ENCODE measurements at places on chromosomes 6 and 20.

- no peak for DNase-seq
Measured at GRCh38 chr6:126926926-126927325, 191.5 kb upstream of the RSPO3 start.

GRCh38 chr6:98920904-98921431 lies 26.8 kb downstream of the FBXL4 start:
- no peak for DNase-seq

GRCh38 chr6:85714893-85715530 lies 72.3 kb upstream of the SYNCRIP start:
- DNase-seq = no peak

DNA sequence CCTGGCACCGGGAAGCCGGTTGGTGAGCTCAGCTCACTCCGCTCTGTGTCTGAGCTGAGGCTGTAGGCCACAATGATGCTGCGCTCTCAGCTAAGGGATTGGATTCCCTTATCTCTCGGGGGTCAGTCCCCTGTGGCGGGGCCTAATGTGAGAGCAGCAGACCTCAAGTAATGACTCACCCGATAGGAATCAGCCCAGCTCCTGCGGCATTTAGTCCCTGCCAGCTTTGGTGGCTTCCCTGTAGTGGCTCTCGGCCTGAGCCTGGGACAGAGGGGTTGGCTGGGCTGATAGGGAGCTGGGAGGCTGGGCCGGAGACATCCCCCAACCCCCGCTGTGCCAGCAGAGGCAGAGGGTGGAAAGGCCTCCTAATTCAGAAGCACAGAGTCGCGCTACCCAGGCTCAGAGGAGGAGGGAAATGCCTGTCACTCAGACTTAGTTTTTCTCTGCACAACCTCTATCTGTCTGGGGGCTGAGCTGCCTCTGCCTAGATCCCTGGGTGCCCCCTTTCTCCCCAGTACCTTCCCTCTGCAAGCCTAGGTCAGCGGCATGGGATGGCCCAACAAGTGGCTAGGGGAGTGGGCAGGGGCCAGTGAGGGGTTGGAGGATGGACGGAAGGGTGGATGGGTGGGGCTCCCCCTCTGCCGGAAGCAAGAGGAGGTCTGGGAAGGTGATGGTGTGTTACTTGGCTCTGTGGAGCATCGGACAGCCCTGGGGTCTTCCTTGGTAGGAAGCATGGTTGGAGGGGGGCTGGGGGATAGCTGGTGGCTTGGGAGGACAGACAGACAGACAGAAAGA lies 92.2 kb downstream of the CDH22 start:
- DNase-seq = peak; percentile 33

DNA sequence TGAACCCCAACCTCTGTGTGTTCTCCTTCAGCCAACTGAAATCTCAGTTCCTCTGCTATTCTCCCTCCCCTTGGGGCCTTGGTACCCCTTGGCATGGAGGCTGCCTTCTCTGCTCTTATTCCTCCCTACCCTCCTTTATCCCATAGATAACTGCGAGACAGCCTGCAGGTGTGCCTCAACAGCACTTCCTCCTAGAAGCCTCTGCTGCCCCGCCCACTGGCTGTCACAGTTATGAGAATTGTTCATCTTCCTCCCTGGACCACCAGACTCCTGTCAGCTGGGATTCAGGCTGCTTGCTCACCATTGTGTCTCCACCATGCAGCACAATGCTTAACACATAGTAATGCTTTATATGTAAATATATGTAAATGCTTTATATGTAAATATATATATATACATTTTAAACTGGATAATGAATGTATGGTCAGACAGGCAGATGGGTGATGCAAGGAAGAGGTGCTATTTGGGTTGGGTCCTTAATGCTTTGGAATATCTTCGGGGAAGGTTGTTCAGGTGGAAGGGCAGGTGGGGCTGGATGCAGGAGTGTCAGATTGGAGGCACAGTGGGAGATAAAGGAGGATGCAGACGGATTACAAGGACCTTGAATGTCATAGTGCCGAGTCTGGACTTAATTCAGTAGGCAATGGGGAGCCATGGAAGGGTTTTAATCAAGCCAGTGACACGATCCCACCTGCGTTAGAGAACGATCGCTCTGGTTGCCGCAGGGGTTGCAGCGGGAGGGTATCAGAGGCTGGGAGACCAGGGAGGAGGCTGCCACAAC lies 4.9 kb downstream of the CDH22 start:
- no peak for DNase-seq

DNA sequence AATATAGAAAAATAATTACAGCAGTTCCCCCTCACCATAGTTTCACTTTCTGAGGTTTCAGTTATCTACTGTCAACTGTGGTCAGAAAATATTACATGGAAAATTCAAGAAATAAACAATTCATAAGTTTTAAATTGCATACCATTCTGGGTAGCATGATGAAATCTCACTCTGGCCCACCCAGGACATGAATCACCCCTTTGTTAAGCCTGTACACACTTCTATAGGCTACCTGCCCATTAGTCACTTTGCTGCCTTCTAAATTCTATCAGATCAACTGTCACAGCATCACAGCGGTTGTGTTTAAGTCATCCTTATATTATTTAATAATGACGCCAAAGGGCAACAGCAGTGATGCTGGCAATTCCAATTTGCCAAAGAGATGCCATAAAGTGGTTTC lies 140.3 kb upstream of the RUNX2 start:
- peak; percentile 48 for DNase-seq

- DNase-seq = no peak
Measured at GRCh38 chr20:20426655-20426907, 58.7 kb downstream of the INSM1 start.

GRCh38 chr6:37432590-37432915 lies 468 bp upstream of the CMTR1 start:
- no peak for DNase-seq

DNA sequence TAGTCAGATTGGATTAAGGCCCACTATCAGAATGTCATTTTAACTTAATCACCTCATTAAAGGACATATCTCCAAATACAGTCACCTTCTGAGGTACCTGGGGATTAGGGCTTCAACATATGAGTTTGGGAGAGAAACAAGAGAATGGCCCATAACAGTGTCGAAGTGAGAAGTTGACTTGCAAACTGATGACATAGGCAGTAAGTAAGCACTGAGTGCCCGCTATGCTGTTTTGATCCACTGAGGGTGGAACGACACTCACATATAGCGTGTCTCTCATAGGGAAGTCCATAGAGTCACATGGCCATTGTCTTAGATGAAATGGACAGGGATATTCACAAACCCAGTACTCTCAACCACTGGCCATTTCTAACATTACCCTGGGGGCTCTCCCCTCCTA lies 264.2 kb downstream of the SAMD5 start:
- DNase-seq = no peak

DNA sequence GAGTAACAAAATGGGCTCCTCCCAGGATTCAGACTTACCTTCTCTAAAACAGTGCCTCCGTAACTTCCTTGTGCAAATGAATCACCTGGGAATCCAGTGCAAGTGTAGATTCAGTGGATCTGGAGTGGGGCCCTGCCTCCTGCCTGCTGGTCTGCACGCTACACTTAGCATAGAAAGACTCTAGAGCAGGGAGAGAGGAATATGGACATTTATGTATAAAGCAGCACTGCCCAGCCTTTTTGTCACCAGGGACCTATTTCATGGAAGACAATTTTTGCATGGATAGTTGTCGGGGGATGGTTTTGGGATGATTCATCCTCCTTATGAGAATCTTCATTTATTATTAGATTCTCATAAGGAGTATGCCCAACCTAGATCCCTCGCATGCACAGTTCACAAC lies 42.3 kb upstream of the L3MBTL3 start:
- DNase-seq = no peak
